Stimulated activated CD8-positive, alpha-beta memory T cell treated with anti-CD3 and anti-CD28 coated beads, Interleukin-15, amount 100 ng/mL, for 4 hours (primary cell): ENCODE measurements at places on chromosomes 5 and 9.
A peak's percentile ranks its signal among the peaks of the same experiment; 100 is the strongest.

- DNase-seq, result peak; percentile 18
Observed at GRCh38 chr5:76818844-76819831, at the start of gene F2RL1. Gene F2RL1 (plus strand): TSS chr5:76819030. CDS start chr5:76819183, 153 bp downstream.

- no peak for DNase-seq
Observed at GRCh38 chr5:15440434-15440833, 59.5 kb upstream of the FBXL7 start.

DNA sequence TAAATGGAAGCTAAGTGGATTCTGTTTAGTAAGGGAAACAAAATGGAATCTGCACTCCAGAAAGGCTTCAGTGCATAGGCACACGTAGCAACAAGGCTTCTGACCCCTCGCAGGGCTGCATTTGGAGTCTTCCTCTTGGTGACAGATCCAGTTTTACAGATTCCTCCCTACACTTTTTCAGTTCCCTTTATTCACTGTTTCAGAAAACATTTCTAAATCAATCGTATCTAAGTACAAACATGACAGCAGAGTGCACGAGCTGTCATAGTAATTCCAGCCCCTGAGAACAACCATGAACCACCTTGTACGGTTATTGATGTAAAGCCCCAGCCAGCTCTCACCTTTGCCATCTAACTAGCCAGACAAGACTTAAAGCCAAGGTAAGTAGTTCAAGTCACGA is 491.6 kb downstream of the SEMA5A start:
- DNase-seq, result no peak

GRCh38 chr5:31100047-31100575 is 93.4 kb upstream of the CDH6 start:
- no peak for DNase-seq

DNA sequence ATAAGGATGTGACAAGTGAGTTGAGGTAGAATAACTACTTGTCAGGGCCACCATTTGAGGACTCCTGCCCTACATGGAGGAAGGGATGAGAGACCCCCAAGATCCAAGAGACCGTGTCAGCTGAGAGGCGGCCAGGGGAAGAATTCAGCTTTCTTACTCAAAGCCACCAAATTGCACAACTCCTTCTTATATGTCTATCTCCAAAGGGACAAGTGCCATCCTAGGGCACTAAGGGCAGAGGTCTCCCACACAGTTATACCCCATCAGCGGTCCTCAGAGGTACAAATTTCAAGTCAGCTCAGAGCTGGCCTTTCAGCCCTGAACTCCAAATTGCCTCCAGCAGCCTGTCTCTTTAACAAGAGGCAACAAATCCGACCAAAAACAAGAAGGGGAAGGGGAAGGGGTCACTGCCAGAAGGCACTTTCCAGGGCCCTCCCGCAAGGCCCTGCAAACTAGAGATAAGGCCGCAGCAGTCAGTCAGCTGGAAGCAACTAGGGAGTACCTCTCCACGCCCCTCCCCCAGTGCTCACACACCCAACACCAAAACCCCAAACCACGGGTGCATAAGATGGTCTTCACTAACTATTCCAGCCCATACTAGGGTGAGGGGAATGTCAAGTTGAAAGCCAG is 6.1 kb upstream of the STOML2 start:
- DNase-seq, result no peak

DNA sequence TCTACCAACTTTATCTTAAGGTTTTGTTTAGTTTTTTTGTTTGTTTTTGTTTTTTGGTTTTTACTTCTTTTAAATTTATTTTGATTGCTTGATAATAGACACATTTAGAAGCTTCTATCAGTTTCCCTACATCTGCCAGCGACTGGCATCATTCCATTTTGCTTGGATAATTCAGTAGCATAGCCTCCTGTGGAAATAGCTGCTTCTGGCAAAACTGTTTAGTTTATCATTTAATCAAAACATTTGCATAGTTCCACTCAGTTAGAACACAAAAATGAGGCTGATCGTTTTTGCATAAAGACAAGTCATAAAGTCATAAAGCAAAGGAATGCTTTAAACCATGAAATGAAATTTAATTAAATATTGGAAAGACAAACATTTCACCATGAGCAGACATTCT is 133.7 kb upstream of the NFIL3 start:
- DNase-seq, result no peak

DNA sequence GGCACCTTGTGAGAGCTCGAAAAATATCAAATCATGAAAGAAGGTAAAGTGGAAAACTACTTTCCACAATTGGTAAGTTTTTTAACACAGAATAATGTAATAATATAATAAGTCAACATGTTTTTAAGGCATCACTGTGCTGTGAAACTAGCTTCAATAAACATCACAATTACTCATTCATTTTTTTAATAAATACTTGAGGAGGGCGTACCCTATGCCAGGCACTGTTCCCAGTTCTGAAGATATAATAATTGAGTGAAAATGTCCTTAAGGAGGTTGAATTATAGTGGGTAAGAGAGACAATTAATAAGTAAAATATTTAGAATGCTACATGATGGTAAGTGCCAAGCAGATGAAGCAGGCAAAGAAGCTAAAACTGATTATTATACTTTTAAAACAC is 381.4 kb downstream of the ELAVL2 start:
- no peak for DNase-seq

DNA sequence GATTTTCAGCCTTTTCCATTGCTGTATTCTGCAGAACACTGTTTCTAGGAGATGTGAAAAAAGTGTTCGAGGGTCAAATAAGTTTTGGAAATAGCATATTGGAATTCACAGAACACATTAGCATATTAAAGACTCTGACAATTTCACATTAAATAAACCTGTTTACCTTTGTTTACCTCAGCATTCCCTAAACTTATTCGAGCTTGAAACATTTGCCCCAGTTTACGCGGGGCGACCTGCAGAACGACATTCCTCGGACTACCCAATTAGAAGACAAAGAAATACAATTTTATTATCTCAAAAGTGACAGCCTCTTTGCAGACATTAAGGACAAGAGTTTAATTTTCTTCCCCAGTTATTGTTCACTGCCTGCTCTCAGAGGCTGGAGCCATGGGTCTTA is 110.3 kb upstream of the NFIB start:
- no peak for DNase-seq

- DNase-seq, result no peak
Observed at GRCh38 chr9:136534366-136534765, 11.5 kb downstream of the NOTCH1 start.

- DNase-seq, result no peak
Observed at GRCh38 chr5:67636091-67636490, 439.5 kb upstream of the CD180 start.

- no peak for DNase-seq
Observed at GRCh38 chr5:96816991-96817390, 9.2 kb upstream of the ERAP1 start.

- no peak for DNase-seq
Observed at GRCh38 chr5:17434982-17435381, 63.0 kb upstream of the TAF11L2 start.

DNA sequence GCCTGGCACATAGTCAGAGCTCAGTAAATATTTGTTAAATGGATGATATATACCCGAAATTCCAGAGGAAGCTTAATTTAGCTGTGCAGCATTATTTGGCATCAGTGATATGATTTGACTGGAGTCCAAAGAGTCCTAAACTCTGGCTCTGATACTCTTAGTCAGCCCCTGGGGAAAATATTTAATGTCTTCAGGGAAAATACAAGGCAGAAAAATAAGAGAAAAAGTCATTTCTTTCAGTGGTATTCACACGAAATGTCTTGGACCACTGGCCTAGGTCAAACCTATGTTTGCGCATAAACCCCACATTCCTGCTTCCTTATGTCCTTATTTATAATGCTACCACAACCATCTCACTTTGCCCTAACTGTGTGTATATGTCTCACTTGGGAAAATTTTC is 23.8 kb downstream of the GLRA1 start:
- DNase-seq, result no peak

DNA sequence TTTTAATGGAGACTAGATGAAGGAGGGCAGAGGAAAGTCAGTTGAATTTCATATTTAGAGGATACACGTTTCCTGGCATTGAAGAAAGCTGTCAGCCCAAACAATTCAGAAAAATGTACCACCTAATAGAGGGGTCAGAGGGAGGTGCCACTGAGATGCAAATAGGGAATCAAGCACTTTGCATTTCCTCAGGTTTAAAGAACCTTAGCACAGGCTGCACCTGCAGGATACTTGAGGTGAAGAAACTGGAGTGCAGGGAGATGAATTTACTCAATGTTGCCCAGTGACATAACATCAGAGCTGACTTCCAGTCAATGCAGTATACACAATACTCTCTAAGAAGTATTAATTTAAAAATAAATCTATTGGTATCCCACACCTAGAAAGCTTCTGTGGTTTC is 67.0 kb upstream of the MAST4 start:
- DNase-seq, result no peak

DNA sequence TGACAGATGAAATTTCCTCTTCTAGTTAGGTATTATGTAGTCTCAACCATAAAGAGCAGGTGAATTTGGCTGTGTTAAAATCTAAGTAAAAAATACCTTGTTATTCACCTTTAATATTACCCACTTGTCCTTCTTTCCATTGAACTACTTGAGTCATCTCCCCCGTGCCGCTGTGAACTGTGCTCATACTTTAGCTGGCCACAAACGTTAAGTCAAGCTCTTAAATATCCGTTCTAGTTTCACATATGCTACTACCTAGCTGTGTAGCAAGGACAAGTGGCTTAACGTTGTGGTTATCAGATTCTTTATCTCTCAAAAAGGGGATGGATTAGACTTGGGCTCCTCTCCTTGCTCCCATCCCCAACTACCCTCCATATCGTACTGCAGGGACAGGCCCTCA is 110.4 kb downstream of the EFNA5 start:
- DNase-seq, result no peak

GRCh38 chr9:36102742-36103495 is 33.6 kb upstream of the GLIPR2 start:
- DNase-seq, result peak; percentile 84

DNA sequence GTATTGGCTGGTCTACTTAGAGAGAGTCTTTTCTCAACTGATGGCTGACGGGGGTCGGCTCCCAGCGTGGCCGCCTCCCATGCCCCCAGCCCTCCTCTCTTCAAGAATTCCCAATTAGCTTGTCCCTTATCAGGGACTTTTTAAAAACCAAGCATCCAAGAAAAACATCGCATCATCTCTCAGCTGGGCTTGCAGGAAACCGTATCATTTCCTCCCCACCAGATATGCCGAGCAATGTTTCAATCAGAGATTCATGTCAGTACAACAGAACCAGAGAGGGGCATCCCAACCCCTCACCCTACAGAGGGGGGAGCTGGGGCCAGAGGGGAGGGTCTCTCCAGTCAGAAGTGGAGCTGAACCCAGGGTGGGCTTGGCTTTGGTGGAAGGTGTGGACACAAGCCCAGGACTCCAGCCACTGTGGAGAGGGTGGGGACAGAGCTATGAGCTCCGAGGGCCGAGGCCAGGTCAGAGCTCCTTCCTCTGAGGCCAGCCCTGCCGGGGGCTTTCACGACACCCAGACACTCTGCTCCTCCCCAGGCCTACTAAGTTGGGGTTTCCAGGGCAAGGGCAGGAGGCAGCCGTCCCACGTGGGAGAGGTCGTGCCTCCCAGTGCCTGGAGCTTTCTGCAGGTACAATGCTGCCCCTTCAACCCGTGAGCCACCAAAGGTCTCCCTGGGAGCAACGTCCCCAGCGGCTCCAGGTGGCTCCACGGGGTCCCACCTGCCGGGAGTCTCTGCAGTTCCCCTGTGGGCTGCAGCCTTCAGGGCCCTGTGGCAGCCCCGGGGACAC is 39.0 kb upstream of the TMEM250 start:
- no peak for DNase-seq

- no peak for DNase-seq
Observed at GRCh38 chr5:60056191-60056590, 162.7 kb upstream of the PDE4D start.

DNA sequence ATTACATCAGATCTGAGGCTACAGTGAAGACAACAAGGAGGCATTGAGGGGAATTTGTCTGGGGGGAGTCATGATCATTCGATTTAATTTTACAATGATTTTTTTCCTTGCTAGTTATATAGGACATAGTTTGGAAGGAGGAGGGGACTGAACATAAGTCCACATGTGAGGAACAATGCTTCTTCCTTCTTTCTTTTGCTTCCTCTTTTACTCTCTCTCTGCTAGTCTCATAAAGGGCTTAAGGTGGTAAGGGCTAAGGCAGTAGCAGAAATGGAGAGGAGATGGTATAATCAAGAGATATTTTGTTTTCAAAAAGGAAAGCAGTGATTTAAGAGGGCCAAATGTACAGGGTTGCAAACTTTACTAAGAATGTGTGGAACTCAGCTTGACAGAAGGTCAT is 64.3 kb downstream of the GRIN3A start:
- DNase-seq, result no peak

- DNase-seq, result no peak
Observed at GRCh38 chr5:74665816-74666215, 19.2 kb upstream of the HEXB start.

DNA sequence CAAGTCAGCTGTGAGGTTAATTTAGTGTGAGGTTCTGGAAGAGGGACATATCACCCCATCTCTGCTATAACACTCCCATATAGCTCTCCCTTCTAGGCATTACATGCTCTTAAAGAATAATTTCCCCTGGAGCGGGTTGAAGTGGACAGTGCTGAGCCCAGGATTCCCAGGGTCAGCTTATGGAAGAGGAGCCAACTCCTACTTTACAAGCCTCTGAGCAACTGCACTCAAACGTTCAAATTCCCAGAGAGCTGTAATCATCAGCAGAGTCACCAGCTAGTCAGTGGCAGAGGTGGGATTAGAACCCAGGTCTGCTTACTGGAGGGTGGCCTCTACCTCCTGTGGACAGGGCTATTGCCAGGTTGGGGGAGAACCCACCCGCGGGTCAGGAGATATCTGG is 1.4 kb downstream of the NEURL1B start:
- no peak for DNase-seq

- no peak for DNase-seq
Observed at GRCh38 chr5:132418881-132419280, 49.4 kb downstream of the SLC22A5 start.

- peak; percentile 29 for DNase-seq
Observed at GRCh38 chr9:131046581-131047202, 37.7 kb downstream of the LAMC3 start.

GRCh38 chr5:76393035-76393680 is 9.9 kb upstream of the IQGAP2 start:
- DNase-seq, result no peak

GRCh38 chr5:80555099-80555498 is 15.0 kb downstream of the ANKRD34B start:
- no peak for DNase-seq

- no peak for DNase-seq
Observed at GRCh38 chr5:6326776-6327175, 51.6 kb downstream of the MED10 start.

DNA sequence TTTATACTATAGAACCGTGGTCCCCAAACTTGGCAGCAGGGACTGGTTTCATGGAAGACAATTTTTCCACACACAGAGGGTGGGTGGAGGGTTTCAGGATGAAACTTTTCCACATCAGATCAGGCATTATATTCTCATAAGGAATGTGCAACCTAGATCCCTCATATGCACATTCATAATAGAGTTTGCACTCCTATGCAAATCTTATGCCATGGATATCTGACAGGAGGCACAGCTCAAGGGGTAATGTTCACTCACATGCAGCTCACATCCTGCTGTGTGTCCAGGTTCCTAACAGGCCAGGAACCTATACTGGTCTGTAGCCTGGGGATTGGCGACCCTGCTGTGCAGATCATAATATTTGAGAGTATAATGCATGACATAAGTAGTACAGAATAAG is 1802.2 kb upstream of the ACO1 start:
- DNase-seq, result no peak

GRCh38 chr5:132220491-132220890 is 7.2 kb downstream of the P4HA2 start:
- no peak for DNase-seq
